Stimulated activated CD4-positive, alpha-beta T cell treated with anti-CD3 and anti-CD28 coated beads, Interleukin-12 subunit alpha, Interleukin-12 subunit beta, amount 100 ng/mL, for 48 hours (primary cell): ENCODE measurements at places on chromosomes 4 and X.

- DNase-seq = no peak
These were observed 20.4 kb upstream of the MAPK10 start for GRCh38 chr4:86380181-86380724.

DNA sequence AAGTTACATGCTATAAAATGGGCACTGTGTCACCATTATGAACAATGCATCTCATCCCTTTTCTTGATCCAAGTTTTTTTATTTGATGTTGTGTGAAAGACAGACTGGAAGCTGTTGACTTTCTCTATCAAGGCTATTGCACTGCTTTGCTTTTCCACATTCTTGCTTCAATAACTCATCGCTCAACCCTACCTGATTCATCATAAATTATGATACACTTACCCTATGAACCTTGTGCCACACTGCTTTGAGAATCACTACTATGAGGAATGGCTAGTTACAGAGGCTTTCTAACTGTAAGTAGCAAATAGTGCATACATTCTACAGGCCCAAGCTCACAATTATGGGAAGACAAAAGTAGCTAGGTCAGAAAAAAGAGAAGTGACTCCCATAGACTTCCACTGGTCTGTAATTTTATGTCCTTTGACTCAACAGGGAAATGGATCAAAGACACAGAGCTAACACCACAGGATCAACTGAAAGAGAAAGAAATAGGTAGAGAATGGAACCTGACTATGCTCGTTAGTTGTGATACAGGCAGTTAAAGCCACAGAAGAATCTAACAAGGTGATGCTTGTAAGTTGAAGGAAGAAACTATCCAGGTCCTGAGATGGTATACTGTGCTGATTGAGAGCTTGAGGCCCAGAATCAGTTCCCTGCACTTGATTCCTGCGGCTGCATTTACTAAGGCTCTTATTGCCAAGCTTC is 163.5 kb downstream of the PPP3CA start:
- DNase-seq = no peak

DNA sequence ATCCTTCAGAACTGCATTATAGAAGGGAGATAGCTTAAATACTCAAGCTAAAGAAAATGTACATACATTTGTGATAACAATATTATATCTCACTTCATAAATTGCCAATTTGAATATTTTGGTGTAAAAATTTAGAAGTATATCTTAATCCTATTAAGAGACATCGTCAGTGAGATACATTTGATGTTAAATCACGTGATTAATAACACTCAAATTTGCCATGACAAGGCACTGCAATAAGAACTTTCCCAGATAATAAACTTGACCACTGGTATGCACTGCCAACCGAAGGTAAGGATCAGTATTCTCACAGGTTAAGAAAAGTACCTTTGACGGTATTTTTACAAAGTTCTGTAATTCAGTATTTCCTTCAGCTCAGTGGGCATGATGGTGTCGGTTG is 764.7 kb upstream of the FRG1 start:
- no peak for DNase-seq

DNA sequence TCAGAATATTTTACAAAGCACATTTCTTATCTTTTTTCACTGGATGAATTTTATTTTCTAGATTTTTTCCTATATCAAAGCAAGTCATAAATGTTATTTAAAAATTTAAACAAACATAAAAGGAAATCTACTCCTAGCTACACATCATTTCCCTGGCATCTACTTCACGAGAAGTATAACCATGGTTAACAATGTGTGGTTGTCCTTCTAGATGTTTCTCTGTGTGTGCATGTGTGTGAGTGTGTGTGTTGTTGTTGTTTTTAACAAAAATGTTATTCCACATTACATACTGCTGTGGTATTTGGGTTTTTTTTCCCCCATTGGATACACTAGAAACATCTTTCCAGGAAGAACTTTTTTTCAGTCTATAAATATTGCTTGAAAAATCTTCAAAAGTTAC is 103.1 kb downstream of the CHIC2 start:
- DNase-seq = no peak

DNA sequence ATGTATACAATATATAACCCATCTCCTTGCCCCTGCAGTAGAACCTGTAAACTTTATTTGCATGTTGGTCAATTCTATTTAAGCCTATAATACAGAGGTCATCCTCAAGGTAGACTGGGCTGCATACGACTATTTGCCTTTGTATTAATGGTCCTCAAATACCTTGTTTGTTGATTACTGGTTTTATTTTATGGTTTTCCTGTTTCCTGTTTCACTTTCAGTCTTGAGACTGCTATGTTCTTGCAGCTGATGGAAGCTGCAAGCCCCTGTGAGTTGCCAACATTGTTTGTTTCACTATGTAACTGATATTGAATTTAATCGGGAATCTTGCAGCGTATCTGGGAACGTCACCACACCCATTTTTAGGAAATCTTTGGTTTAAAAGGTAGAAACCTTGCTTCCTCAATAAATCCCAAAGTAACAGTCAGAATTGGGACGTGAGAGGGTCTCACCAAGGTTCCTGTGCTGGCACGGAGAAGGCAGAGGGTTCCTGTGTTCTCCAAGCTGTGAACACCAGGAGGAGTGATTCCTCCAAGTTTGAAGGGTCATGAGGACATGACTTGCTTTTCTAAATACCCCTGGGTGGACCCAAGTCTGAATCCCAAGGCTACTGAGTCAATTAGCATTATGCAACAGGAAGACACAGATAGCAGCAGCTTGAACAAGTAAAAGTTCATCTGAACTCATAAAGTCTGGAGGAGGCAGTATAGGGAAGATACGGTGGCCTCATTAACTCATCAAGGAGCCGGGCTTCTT is 110.6 kb upstream of the PNPLA4 start:
- no peak for DNase-seq

GRCh38 chr4:152606753-152607152 is 70.9 kb upstream of the FBXW7 start:
- DNase-seq = no peak

GRCh38 chr4:55903577-55903976 is 45.2 kb upstream of the CEP135 start:
- DNase-seq = no peak

GRCh38 chr4:184382189-184382846 is 92.0 kb downstream of the IRF2 start:
- DNase-seq = no peak

DNA sequence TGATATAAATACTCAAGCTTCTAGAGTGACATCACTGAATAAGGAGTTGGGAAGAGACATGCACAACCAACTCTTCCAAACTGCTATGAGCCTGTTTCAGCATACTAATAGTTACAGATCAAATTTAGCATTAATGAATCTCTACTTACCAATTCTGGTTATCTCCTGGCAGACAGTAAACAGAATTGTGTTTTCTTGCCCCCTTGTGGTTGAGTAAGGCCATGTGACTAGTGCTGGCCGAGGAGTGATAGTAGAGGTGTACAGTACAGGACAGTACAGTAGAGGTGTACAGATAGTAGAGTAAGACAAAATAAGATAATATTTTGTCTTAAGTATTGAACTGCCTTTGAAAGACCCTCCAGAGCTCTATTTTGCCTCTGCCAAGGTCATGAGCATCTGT is 681.4 kb downstream of the GABRG1 start:
- no peak for DNase-seq

GRCh38 chrX:1502241-1502640 is 34.7 kb downstream of the P2RY8 start:
- DNase-seq = no peak

- no peak for DNase-seq
These were observed 207.1 kb downstream of the PPP3CA start for GRCh38 chr4:101140228-101140627.

DNA sequence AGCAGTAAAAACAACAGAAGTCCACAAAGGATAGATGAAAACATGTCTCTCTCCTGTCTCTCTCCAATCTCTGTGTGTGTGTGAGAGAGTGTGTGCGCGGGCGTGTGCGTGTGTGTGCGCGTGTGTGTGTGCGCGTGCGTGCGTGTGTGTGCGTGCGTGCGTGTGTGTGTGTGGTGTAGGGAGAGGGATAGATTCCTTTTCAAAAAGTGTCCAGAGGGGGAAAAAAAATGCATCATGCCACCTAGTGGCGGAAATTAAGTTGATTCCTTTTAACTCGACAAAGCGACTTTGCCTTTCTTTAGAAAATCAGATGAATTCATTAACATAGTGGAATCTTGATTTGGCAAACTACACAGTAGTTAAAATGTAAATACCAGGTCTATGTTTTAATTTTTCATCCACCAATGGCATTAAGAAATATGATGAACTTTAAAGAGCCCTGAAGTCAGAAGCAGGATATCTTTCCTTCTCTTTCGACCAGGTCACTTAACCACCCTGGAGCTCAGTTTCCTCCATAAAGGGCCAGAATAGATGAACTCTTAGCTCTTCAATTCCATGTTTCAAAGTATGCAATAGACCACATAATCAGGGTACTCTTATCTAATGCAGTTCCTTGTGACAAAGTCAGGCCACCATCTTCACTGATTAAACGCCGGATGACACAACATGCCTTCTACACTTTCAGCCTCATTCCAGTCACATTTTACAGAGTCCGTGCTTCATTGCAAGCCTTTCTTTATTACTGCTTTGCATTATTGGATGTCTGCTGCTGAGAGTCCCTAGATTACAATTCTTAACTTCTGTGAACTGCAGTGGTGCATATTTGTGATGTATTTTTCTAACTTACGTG is 162.8 kb downstream of the FBXO8 start:
- DNase-seq = peak; percentile 29

DNA sequence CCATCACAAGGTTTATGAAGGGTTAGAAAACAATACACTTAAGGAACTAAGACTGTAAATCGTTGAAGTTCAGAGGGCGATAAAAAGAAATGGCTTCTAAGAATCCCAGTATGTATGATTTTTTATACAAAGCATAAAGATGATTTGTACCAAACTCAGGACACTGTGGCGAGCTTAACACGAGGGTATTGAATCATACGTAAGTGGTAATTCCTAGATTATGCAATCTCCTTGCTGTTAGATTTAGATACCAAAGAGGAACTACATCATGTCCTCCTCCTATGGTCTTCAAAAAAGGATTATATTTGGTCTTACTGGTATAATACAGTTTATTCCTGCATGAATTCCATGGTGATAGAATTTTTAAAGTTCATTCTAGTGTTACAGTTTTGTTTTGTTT is 23.9 kb downstream of the NFKB1 start:
- DNase-seq = no peak

- no peak for DNase-seq
These were observed 38.9 kb downstream of the SMC1A start for GRCh38 chrX:53383376-53384076.

- DNase-seq = no peak
These were observed 1382.9 kb downstream of the FAM133A start for GRCh38 chrX:95056901-95057300.

DNA sequence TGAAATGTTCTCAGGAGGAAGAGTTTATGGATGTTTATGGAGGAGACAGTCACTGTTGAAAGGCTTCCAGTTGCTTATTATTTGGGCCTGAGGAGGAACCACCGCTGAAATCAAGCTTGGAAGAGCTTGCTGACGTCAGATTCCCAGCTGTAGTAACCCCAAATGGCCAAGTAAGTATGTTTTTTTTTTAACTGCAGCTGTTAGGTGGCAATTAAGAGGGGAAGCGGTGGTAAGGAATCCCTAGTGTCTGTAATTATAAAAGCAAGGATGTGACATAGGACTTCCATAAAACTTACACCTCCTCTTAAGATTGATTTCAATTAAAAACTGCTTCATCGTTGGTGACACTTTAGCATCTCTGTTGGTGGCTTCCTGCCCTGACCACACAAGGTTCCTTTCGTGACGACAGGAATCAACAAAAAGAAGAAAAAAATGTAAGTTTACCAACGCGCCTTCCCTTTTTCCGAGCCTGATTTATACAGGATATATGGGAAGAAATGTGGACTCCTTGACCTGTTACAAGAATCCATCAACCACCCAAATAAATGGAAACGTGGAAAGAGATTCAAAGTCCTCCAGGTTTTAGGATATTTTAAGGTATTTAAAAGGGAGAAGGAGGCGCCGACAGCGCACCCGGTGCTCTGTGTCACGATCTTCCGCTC is 884 bp downstream of the RELL1 start:
- peak; percentile 7 for DNase-seq
